Activated CD4-positive, alpha-beta T cell treated with anti-CD3 and anti-CD28 coated beads, Interleukin-10, Interleukin-2, amounts not matched to agents 100 ng/mL and 50 ng/mL, durations not matched to agents 16 hours and 8 hours (primary cell): ENCODE measurements at places on chromosomes 2 and 18.

DNA sequence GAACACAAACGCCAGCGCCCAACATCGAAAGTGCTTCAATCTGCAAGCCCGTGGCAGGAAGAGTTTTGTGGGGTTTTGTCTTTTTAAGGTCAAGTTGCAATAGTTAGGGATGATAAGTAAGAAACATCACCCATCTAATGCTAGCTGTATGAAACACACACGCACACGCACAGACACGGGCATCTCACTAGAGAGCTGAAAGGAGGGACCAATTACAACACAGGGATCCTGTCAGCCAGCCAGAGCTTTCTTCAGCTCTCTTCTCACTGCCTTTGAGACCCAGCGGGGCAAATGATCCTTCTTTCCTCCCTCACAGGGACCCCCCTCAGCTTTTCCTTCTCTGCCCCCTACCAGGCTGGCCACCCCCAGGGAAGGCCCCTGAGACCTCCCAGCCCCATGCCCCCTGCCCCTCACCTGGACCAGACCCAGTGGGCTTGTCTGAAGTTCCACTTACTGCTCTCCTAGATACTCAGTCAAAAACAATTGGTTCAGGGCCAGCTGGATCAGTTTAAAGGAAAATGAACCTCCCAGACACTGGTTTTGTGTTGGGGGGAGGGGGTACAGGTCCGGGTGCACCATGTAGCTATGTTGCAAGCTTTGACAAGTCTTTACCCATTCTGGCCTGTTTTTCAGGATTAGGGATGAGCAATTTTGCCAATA lies 17.9 kb downstream of the CYP26B1 start:
- DNase-seq, result no peak

DNA sequence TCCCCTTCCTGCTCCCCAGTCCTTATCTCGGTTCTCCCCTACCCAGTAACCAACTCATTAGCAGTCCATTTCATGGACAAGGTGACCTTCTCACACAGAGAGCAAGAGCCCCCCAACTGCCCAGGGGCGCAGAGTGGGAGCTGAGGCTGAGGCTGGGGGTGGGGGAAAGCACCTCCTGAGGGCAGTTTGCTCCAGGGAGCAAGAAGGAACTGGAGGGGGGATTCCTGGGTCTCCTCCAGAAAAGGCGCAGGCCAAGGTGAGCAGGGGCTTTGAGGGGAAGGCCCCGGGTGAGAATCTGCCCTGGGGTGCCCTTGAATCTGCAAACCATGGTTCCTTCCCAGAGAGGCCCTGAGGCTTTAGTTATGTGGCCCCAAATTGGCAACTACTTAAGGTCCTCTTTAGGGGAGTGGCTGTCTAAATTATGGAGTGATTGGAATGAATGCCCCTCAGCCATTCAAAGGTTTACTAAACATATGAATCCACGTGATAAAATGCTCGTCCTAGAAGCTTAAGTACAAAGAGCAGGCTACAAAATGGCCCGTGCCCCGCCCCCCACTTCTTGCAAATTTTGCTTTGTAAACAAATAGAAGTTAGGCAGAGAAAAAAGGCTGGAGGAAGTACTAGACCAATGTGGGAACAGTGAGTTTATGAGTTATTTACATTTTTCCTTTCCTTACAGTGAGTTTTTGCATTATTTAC lies 123.5 kb upstream of the HS6ST1 start:
- no peak for DNase-seq

DNA sequence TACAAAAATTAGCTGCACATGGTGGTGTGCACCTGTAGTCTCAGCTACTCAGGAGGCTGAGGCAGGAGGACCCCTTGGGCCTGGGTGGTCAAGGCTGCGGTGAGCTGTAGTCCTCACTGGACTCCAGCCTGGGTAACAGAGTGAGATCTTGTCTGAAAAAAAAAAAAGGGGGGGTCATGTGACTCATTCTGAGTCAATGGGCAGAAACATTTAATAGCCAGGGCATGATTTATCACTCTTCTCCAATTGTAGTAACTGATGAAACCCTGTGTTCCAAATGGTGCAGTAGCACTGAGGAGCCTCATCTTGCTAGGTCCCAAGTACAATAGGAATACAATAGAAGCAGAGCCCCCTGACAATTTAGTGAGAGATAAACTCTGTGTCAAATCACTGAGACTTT lies 78.9 kb upstream of the CCDC68 start:
- DNase-seq, result no peak

- no peak for DNase-seq
These were observed 276.1 kb upstream of the HDAC4 start for GRCh38 chr2:239676716-239677452.

GRCh38 chr18:50373561-50374219 lies 1.2 kb upstream of the SKA1 start:
- no peak for DNase-seq

GRCh38 chr2:53600815-53601214 lies 166.8 kb upstream of the CHAC2 start:
- DNase-seq, result no peak
